ENCODE measurements at places on chromosomes 12 and 14.

GRCh38 chr12:104377514-104377812, 73.9 kb downstream of the EID3 start:
- no peak for DNase-seq

DNA sequence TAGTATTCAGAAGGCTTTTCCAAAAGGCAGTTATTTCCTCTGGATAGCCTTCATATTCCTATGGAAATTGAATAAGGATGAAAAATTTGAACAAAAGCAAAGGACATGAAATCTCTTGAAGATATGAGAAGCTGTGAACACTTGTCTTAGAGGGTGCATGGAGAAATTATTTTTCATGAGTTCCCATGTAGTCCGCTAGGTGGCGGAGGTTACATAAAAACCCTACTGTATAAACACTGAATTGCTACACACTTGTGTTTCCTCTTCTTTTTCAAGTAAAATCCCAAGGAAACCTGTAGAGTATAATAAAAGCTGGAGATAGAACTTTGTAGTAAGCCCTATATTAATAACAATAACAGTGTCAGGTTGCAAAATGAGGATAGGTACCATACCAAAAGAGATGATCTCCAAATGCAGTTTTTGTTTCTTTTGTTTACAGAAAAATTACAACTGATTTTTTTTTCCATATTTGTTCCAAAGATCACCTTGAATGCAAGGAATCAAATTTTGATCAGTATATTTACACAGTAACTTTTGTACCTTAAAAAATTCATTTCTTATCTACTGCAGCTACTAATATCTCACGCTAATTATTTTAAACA, 37.8 kb upstream of the OR4E1 start:
- peak; percentile 18 for DNase-seq

DNA sequence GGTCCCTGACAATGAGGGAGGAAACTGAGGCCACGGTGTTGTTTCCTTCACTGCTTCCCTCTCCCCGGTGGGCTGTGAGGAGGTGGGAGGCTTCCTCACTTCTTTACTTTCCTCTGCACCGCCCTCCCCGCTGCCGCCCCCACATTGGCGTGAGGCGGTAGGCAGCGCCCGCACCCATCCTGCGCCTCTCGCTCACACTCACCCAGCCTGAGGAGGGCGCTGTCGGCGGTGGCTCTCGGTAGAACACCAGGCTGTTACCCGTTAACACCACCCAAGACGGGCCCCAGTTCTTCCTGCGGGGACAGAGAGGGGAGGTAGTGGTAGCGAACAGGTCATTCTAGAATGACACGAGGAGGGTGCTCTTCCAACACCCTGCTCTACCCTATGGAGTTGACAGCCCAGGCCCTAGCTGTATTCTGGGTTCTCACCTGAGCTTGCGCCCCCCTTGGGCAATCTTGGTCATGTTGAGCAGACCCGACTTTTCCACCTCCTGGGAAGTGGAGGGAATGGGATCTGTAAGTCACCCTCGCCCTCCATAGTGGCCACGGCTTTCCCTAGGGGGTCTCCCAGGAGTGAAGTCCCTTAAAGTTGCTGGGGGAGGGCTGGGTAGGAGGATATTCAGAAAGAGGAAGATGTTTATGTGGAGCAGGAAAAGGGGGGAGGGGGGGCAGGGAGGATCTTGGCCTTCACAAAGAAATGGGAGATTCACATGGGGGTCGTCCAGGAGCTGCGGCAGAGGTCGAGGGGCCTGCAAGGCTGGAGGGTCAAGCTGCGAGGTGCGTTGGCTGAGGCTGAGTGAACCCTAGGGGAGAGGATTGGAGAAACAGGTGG, 3.3 kb downstream of the ARHGAP9 start:
- no peak for DNase-seq

DNA sequence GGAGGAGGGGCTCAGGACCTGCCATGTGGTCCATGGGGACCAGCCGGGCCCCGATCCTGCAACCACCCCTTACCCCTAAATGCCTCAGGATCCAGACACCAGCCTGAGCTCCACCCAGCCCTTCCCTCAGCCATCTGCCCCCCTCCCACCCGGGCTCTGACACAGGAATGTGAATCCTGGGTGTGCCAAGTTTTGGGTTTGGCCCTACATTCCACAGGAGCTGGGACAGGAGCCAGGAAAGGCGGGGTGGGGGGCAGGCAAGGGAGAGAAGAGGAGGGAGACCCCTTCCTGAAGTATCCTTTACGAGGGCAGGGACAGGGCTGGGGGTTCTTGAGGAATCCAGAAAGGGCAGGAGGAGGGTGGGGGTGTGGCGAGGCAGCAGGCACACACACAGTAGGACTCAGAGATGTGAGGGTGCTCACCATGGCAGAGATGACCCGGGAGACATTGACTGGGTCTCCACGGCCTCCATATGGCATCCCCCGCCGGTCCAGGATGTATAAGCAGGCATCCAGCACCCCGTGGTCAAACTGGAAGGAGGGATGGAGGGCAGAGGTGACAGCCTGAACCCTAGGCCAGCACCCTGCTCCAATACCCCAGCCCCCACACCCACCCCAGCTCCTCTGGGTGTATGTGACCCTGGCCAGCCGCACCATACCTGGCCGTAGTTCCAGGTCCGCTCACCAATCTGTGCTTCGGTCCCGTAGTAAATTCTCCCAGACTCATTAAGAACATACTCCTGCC, 3.5 kb downstream of the TGM1 start:
- no peak for DNase-seq

- DNase-seq = no peak
Measured at GRCh38 chr14:104686624-104687517, 2.5 kb upstream of the INF2 start.

GRCh38 chr12:122834104-122834920, 945 bp upstream of the HIP1R start:
- peak; percentile 73 for DNase-seq

DNA sequence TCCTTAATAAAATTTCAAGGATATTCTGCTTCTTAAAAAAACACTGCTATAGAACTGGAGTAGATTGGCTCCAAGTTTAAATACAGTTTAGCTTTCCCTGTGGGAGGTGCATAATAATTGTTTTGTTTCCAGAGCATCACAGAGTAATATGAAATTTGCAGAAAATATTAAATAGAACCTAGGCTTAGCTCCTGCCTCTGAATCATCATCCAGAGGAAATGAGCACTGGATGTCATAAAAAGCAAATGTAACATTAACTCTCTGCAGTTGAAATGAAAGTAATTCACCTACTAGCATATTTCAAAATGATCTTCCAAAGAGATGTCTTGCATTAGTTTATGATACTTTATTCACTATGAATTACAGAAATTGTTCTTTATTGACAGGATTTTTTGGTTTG, 769.8 kb downstream of the C12orf50 start:
- DNase-seq = no peak

- no peak for DNase-seq
Measured at GRCh38 chr14:101010835-101011234, 107.3 kb upstream of the RTL1 start.

DNA sequence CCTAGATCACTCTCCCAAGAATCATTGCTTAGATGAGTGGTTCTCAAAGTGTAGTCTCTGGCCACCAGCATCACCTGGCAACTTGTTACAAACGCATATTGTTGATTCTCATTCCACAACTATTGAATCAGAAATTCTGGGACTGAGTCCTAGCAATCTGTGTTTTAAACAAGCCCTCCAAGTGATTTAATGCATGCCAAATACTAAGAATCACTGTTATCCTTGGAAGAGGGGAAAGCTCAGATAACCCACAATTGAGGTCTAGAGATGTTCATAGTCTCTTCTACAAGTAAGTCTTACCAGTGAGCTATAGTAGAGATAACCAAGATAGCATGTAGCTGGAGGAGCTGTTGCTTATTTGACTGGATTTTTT, 666.6 kb downstream of the DIO2 start:
- peak; percentile 25 for DNase-seq

DNA sequence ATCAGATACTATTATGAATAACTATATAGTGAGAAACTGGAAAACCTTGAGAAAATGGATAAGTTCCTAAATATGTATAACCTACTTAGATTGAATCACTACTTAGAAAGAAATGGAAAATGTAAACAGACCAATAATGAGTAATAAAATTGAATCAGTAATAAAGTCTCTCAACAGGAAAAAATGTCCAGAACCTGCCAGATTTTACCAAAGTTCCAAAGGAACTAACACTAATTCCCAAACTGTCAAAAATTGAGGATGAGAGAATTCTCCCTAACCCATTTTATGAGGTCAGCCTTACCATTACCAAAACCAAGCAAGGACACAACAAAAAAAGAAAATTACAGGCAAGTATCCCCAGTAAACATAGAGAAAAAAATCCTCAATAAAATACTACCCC, 272.0 kb downstream of the RPAP3 start:
- no peak for DNase-seq

GRCh38 chr12:122687086-122687485, 16.1 kb downstream of the HCAR2 start:
- DNase-seq = no peak

DNA sequence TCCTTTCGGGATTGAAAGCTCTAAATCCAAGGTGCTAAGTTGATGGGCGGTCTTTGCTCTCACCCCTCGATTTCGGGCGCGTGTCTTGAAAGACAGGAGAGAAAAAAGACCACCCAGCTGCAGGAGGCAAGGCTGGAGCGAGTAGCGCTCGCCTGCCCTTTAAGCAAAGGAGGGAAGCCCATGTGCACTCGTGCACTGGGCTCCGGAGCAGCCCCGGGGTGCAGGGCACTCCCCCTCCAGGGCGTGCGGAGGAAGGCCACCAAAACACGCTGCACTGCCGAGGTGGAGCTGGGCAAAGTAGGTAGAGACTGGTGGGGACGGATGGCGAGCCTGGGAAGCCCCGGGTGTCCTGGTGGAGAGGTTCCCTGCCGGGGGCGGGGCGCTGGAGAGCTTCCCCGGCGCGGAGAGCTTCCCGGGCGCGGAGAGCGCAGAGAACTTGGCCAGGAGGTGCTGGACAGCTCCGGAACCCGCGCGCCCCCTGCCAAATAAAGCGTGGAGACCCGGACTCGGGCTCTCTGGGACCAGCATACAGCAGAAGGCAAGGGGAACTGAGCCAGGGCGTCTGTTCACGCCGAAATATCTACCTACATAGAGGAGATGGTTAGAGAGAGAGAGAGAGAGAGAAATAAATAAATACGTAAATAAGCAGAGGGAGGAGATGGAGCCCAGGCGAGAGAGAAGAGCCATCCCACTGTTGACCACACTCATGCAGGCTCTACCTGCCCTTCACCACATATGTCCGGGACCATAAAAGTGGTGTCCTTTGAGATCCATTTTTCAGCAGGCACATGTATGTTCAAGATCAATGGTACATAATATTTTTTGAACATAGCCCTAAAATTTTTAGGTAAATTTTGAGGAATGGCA, 662 bp upstream of the NELL2 start:
- no peak for DNase-seq

DNA sequence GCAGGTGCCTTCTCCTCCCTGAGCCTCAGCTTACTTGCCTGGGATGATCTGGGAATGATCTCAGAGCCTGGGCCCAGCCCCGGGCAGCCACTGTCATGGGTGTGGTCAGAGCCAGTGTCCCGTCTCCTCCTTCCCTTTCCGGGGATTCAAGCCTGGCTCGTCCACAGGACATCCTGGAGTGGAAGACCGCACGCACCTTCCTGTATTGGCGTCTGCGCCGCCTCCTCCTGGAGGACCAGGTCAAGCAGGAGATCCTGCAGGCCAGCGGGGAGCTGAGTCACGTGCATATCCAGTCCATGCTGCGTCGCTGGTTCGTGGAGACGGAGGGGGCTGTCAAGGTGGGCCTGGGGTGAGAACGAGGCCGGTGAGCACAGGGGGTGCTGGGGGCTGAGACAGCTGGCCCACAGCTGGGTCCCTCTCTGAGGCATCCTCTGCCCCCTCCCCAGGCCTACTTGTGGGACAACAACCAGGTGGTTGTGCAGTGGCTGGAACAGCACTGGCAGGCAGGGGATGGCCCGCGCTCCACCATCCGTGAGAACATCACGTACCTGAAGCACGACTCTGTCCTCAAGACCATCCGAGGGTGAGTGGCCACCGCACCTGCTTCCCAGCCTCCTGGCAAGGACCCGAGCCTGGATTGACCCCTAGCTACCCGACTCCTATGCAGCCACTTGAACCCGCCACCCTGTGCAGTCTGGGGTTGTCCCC, 44.0 kb downstream of the FOXN4 start:
- DNase-seq = no peak

DNA sequence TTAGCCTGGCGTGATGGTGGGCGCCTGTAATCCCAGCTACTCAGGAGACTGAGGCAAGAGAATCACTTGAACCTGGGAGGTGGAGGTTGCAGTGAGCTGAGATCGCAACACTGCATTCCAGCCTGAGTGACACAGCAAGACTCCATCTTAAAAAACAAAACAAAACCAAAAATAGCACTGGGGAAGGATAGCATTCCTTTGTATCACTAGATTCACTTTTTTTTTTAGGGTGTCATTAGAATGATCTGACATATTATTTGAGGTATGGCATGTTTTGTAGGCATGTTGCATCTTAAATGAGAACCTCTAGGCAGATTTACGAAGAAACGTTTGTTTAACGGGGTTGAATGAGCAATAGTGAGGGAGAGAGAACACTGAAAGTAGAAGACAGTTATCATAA, 16.8 kb upstream of the FAR2 start:
- DNase-seq = no peak

DNA sequence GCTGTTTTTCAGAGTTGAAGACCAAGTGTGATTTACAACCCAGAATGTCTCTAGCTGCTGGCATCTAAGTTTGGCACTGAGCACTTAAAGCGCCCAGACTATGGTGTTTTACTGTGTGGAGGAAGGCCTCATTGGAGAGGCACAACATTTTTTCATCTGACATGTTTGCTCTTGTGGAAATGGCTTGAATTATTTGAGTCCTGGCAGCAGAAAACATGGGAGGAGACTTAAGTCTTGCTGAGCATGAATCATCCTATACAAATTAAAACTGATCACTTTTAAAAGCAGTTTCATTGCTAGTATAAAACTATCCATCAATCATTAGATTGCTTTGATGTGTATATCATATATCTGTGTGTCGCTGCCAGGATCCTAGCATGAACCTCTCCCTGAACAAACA, 85.9 kb upstream of the REP15 start:
- no peak for DNase-seq

GRCh38 chr12:109531411-109531810, 41.9 kb downstream of the MMAB start:
- DNase-seq = no peak

- DNase-seq = no peak
Measured at GRCh38 chr12:66862356-66862985, 183.6 kb upstream of the GRIP1 start.

GRCh38 chr14:21668377-21668776, 5.2 kb downstream of the OR4E1 start:
- DNase-seq = no peak

GRCh38 chr12:121537814-121538698, 42.8 kb downstream of the KDM2B start:
- DNase-seq = no peak

GRCh38 chr12:116784238-116784612, 46.1 kb downstream of the RNFT2 start:
- DNase-seq = no peak

DNA sequence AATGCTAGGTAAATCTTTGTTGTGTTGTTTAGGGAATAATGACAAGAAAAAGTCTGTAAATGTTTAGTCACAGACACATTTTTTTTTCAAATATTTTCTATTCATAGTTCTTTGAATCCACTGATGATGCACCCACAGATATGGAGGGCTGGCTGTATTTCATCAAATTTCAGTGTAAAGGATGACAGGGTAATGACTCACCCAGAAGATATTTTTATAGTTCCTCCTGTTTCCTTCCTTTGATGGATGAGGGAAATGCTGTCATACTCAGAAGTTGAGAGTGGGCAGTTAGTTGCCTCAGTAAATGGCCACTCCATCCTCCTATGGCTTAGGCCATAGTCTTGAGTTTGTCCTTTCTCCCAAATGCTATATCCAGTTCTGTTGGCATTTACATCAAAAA, 76.9 kb upstream of the REP15 start:
- peak; percentile 89 for DNase-seq

- no peak for DNase-seq
Measured at GRCh38 chr12:16524378-16524777, 81.6 kb downstream of the LMO3 start.
